Astrocyte of the spinal cord (primary cell): ENCODE measurements at places on chromosomes 12 and 14.

DNA sequence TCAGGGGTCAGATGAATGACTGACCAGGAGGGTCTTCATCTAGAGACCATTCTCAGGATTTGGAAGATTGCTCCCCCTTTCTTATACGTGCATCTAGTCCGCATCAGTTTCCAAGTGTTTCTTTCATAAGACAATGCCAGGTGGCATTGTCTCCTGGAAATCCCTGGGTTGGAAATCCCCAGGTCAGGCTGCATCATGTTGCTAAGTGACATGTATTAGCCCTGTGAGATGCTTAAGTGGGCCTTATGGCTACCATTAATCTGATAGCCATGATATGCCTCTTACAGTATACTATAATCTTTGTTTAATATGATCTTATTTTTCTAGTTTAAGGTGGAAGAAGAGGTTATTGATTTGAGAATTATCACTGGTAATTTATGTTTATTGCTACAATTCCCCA lies 92.8 kb downstream of the DIO3 start:
- DNase-seq: no peak

DNA sequence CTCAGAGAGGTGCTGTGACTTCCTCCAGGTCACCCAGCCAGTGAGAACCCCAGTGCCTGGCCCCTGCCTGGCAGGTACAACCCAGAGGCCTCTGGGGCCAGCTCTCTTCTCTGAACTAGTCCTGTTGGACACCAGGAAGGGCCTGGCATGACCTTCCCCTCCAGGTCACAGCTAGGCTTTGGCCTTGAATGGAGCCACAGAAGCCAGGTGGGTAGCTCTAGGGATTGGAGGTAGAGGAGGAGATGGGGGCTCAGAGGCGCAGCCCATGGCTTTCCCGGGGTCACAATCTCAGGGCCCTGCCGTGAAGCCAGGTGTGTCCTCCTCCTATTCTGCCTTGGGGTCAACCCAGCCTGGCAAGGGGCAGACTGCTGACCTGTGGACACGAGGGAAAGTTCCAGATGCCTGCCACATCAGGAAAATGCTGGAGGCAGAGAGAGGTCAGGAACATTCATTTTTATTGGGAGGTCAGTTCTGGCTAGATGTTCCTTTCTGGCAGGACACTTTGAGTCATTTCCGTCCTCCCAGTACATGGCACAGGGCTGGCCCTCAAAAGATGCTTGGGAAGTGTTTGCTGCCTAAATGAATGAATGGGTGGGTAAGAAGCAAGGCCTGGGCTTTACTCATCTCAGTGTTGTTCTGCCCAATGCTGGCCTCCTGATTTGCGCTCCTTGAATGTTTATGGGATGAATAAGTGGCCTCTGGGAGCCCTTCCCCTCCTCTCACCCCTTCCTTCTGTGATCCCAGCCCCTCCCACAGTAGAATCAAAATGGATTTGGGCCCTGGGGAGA lies 25.4 kb downstream of the FAM222A start:
- DNase-seq: no peak

GRCh38 chr12:21801522-21802288 lies 27.2 kb upstream of the KCNJ8 start:
- DNase-seq: no peak

DNA sequence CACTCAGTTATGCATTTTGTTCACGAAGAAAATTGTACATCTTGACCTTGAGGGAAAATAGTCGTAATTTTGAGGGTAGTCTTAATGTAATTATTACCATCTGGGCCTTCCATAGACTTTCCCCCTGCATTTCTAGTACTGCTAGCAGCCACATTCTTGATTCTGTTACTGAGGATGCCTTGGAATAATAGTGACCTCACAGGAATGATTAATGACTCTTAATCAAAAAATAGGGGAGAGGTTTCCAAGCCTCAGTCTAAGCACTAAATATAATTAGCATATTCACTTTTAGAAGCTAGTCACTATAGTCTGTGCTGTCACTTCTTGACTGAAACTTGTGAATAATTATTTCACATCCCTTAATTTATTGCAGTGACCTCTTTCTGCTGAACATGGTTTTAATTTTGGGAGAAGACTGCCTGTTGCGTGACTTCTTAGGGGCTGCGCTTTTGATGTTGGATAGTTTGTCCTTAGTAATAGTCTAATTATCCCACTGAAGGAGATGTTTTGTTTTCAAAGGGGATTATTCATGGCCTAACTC lies 400.5 kb downstream of the ADAMTS20 start:
- DNase-seq: no peak

DNA sequence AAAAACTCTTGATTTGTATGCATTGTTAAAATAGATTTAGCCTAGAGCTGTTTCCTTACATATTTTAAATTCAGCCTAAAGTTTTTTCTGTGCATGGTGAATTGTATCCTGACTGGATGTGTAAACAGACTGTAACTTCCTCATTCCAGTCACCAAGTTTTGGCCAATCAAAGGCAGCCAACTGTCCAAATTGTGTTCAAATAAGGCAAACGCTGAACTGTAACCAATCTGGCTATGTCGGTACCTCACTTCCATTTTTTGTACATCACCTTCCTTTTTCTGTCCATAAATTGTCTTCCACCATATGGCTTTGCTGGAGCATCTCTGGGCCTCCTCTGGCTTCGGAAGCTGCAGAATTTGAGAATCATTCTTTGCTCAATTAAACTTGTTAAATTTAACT lies 1921.9 kb upstream of the SEL1L start:
- DNase-seq: no peak

DNA sequence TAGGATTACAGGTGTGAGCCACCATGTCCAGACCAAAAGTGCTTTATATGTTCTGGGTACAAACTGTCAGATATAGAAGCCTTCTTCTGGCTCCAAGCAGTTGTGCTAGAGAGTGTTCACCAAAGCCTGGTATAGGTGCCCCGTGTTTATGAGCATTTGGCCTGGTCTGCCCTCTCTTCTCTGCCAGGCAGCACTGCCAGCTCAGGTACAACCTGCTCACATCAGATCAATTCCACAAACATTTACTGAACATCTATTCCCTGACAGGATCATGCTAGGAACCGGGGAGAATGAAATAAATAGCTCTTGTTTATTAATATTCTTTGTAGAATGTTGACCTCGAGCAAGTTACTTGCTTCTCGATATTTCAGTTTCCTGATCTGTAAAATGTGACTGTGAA lies 20.0 kb upstream of the SOCS2 start:
- DNase-seq: no peak

DNA sequence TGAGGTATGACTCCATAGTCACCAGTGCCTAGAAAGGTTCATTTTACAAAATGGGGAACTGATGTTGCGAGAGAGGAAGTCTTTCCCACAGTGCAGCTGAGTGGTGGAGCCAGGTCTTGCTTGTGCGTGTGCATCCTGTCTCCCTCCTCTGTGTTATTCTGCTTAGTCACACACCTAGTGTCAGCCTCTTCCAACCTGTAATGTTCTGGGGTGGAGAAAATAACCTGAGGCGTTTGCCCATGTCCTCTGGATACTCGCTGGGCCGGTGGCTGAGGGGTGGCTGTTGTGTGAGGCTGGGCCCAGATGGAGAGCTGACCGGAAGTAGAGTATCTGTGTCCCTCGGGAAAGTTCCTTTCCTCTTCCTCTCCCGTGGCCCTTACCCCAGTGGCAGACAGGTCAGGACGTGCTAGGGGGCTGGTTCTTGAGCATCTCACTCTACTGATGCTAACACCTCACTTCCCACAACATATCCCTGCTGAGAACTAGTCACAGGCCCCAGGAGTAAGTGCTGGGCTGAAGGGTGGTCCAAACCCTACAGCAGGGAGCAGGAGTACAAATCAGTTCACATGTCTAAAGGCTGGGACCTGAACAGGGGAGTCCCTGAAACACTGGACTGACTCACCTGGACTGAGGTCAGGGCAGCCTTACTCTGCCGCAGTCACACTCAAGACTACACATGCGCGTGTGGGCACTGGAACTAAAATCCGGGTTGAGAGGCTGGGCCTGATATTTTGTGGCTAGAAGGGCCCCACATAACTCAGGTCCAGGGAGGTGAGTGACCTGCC lies 7.0 kb downstream of the MLF2 start:
- no peak for DNase-seq

DNA sequence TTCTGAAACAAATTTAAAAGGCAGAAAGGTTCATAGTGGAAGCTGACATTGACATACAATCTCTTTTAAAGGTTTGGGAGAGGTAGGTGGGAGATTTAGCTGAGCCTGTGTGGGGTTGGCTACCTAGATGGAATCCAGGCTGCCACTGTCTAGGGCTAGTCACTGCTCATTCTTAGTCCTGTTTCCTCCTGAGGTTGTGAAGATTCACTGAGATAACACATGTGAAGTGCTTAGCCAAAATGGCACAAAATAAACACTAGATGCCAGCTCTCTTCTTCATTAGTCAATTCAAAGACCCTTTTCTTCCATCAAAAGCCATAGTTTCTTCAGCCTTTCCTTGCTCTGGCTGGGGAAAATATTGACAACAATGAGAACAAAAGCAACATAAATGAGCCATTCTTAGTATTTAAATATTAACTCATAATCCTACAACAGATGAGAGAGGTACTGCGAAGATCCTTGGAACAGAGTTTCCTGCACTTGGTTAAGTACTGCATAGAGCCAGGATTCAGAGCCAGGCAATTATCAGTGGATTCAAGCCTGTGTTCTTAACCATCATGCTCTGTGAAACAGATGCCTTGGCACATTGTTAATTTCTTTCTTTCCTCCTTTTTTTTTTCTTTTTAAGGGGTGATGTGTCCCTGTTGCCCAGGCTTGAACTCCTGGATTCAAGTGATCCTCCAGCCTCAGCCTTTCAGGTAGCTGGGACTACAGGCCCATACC lies 3.5 kb downstream of the MYF6 start:
- DNase-seq: no peak

DNA sequence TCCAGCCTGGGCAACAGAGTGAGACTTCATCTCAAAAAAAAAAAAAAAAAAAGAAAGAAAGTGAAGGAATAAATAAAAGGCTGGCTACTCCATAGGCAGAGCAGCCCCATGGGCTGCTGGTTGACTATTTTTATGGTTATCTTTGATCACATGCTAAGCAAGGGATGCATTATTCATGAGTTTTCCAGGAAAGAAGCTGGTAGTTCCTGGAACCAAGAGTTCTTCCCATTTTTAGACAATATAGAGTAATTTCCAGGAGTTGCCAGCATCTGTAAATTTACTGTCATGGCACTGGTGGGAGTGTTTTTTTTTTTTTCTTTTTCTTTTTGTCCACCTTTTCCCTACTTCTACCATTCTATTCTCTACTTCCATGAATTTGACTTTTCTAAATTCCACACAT lies 24.2 kb downstream of the FGD4 start:
- DNase-seq: no peak

- DNase-seq: no peak
Observed at GRCh38 chr12:125025606-125026235, 32.3 kb downstream of the BRI3BP start.

- DNase-seq: peak; percentile 81
Observed at GRCh38 chr12:108850854-108851573, 6.4 kb downstream of the SSH1 start.

GRCh38 chr12:82593901-82594396 lies 92.8 kb upstream of the TMTC2 start:
- no peak for DNase-seq

DNA sequence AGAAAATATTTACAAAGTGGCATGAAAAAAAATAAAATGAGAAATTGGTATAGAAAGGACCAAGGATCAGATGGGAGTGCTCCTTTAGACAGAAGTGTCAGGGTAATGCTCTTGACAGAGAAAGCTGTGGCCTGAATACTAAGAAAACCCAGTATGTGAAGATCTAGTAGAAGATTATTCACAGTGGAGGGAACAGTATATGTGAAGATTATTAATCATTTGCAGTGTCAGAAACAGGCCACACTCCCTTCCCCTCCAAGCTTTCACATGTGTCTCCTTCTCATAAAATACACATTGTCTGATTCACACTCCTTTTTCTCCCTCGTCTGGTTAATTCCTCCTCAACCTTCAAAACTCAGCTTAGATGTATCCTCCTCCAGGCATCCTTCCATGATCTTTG lies 41.3 kb downstream of the CAPS2 start:
- no peak for DNase-seq

DNA sequence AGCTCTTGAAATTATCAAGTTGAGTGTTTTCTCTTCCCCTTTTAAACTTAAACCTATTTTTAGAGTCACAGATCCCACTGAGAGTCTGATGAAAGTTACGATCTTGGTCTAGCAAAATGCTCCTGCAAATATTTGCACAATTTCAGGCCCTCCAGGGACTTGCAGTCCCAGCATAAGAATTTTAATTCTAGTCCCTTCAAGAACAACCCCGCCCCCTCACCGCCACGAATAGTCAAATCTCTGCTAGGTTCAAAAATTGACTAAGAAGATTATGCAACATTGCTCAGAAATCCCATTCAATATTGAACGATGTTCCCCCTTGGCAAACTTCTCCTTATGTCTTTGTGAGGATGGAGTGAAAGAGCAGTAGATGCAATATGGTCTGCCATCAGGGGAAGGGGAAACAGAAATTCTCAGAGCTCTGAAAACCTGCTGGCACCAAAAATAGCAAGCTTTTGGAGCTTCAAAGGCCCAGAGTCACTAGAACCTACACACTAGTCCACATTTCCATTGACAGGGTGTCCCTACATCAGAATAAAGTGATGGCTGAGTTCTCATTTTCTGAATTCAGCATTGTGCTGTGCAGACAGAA lies 127.5 kb upstream of the CCDC175 start:
- no peak for DNase-seq

GRCh38 chr12:974271-974862 lies 16.7 kb upstream of the ERC1 start:
- no peak for DNase-seq

DNA sequence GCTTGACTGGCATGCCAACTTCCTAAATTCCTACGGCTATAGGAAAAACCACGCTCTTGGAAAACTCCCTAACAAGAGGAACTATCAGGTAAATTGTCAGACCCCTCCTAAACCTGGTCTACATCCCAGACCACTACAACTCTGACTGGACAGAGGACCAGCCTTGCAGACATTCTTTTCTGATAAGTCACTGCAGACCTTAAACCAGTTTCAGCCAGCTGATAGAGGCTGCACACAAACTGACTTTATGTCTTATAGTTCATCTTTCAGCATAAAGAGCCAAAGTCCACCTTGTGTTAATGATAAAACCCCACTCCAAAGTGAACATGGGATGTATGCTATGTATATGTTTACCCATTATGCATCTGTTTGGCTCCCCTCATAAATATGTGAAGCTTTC lies 166.6 kb downstream of the KTN1 start:
- peak; percentile 31 for DNase-seq

DNA sequence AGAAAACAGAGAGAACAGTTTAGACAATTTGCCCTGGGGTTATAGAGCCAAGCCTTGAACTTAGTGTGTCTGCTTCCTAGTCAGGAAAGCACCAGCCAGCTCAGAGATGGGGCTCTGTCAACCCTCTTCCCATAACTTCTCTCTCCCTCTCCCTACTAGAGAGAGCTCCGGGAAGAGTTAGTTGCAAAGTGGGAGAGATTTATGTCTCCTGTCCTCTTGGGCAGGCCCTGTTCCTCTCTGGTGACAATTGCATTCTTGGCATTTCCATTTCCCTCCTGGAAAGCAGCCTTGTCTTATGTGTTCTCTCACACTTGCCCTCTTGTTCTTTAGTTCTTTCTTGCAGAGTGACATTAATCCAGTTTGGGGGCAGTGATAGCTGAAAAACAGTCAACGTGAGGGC lies 42.1 kb upstream of the TUNAR start:
- no peak for DNase-seq

GRCh38 chr14:101588990-101589389 lies 27.7 kb downstream of the DIO3 start:
- no peak for DNase-seq

GRCh38 chr12:66003951-66004350 lies 126.6 kb downstream of the LLPH start:
- DNase-seq: no peak

GRCh38 chr12:11863988-11864387 lies 206.8 kb upstream of the BCL2L14 start:
- DNase-seq: no peak
